ENCODE measurements at places on chromosomes 1 and 21.

DNA sequence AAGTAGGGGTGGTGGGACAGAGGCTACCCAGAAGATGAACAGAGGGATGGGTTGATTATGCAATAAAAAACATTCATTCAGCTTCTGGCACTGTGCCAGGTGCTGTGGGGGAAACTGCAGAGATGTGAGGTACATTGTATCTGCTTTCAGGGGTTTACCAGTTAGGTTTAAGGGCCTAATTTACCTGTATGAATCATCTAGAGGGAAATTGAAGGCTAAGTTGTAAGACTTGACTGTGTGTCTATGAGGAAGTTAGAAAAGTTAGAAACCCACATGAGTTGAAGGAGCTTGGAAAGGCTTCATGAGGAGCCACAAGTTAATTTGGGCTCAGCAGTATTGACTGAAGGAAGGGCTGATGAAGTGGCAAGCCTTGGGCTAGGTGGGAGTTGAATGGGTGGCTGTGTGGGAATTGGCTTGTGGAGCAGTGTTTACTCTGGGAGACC, 36.7 kb upstream of the APOBEC4 start:
- DNase-seq: no peak

- DNase-seq: no peak
Measured at GRCh38 chr1:149978547-149979023, 31.9 kb downstream of the OTUD7B start.

DNA sequence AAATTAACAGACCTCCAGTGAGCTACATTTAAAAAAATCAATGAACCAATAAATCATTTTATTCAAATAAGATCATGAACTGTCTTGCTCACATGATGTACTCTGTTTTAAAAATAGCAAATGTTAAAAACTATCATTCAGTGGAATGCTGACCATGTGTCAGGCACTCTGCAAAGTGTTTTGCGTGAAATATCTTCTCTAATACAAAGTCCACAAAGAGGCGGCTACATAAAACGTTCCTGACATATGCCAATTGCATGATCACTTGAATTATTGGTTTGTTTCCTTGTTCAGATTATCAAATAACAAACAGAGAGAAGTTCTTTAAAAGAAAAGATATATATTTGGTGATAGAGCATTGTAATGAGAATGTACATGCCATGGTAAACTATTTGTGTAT, 10.7 kb downstream of the FMO2 start:
- DNase-seq: no peak

GRCh38 chr1:234582681-234583301, 27.2 kb downstream of the IRF2BP2 start:
- DNase-seq: no peak

- DNase-seq: no peak
Measured at GRCh38 chr1:32104127-32104526, 3.7 kb upstream of the KPNA6 start.

GRCh38 chr1:59732214-59732955, 82.4 kb upstream of the HOOK1 start:
- DNase-seq: no peak

GRCh38 chr1:218686258-218686657, 341.1 kb downstream of the TGFB2 start:
- DNase-seq: no peak

DNA sequence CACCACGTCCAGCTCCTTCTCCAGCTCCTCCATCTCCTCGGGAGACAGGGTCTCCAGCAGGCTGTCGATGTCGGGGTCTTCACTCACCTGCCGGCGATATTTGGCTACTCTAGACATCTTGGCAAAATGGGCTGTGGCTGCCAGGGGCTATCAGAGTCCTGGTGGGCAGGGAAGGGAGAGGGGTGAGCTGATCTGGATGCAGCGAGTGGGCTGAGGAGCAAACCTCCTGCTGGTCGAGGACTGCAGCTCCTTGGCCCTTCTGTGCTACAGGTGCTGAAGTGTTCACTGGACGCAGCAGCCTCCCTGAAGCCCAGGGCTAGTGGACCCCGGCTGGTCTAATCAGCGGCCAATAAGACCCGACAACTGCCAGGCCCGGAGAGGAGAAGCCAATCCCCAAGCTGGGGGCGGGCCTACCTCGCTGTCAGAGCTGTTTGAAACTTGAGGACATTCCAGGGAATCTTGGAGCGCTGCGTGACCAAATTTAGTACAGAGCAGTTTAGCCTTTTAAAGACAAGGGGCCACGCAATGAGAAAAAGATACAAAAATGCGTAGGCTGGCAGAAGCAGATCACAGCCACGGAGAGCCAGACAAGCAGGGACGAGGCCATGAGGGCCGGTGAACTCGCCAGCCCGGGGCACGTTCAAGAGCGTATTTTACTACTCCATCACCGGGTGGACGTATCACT, at the start of gene LMOD1:
Gene LMOD1, minus strand, starts transcription at position 325 of the 685 bp plus-strand sequence. Its CDS starts 208 bp downstream, at position 117.
- DNase-seq: no peak

DNA sequence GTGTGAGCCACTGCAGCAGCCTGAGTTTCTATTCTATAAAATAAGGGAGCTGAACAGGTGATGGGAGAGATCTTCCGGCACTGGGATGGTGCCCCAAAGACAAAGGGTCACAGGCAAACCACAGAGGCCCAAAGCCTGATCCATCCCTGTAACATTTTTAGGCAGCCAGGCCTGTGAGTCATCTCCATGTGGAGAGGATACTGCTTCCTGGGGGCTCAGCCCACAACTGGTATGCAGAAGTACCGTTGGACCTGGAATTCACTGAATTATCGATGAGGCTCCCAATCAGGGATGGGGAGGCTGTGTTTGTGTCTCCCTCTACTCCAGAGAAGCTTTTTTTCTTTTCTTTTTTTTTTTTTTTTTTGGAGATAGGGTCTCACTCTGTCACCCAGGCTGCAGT, 48.8 kb upstream of the WASF2 start:
- no peak for DNase-seq

- no peak for DNase-seq
Measured at GRCh38 chr1:170716835-170717429, 53.0 kb downstream of the PRRX1 start.
